Stimulated activated CD8-positive, alpha-beta memory T cell treated with anti-CD3 and anti-CD28 coated beads, Interleukin-2, amount 100 ng/mL, for 48 hours (primary cell): ENCODE measurements at places on chromosomes 6 and 20.

DNA sequence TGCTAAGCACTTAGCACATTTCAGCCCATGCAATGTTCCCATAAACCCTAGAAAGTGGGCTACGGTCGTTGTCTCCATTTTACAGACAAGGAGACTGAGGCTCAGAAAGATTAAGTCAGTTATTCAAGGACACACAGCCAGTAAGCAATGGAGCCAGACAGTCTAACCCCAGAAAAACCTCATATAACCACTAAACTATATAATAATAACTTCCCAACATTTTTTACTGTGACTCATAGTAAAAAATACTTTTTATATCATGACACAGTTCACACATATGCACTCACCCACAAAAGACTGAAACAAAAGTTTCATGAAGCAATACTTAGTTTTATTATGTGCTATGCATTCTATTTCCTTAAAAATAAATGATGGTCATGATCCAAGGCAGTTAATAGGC, 66.2 kb upstream of the EYA2 start:
- DNase-seq, result no peak

DNA sequence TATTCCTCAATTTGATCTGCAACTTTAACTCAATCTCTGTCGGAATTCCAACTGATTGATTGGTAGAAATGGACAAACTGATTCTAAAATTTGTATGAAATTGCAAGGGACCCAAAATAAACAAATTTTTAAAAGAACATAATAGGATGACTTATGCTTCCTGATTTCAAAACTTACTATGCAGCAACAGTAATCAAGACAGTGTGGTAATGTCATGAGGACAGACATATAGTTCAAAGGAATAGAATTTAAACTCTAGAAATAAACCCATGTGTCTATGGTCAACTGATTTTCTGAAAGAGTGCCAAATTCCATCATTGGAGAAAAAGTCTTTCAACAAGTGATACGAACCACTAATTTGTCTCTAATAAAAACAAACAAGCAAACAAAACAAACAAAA, 1320.1 kb upstream of the GJE1 start:
- DNase-seq, result no peak

DNA sequence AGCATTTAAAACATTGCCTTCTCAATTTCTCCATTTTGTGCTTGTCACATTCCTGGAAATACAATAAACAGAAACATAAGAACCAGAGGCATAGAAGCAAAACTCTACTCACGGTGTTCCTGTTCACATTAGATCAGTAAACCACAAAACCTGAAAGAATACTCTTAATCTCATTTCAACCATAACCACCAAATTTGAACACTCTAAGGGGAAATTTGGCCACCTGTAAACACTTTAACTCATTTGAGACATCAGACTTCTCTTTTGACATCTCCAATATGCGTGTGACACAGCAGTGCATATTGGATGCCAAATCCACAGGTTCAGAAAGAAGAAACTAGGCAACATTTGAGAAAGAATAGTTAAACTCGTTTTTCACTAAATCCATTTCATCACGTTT, 153.8 kb upstream of the IRAK1BP1 start:
- DNase-seq, result no peak

DNA sequence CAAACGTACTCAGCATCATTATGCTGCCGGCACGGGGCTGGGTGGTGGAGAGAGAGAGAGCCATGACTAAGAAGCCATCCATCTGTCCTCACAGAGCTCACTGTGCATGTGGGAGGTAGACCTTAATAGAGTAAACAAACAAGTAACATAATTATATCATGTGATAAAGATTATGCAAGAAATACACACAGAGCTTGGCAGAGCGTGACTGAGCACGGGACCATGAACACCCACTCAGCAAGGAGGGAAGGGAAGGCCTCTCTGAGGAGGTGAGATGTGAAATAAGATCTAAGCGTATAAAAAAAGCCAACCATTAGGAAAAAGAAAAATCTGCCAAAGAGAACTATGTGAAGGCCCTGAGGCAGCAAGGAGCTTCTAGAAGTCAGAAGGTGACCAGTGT, 207.5 kb downstream of the PTPRT start:
- no peak for DNase-seq

GRCh38 chr6:33925936-33926335, 122.1 kb upstream of the MLN start:
- no peak for DNase-seq

DNA sequence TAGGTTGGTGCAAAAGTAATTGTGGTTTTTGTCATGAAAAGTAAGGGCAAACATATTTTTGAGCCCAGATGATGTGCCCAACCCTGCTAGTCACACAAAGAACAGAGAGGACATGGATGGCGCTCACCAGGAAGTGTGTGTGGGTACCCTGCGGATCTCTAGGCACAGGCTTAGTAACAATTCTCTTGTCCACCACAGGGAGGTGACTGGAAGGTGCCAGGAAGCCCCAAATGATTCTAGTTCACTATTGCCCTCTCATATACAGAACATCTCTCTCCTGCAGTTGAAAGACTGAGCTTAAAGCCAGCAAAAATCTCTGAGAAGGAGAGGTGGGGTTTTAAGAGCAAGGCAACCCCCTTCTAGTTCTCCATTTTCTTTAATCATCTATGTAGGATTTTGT, 272.1 kb upstream of the TAB2 start:
- DNase-seq, result no peak

- no peak for DNase-seq
These were observed 28.3 kb downstream of the PTGIS start for GRCh38 chr20:49539481-49540231.

- DNase-seq, result no peak
These were observed 23.0 kb downstream of the CEP57L1 start for GRCh38 chr6:109118337-109118736.

DNA sequence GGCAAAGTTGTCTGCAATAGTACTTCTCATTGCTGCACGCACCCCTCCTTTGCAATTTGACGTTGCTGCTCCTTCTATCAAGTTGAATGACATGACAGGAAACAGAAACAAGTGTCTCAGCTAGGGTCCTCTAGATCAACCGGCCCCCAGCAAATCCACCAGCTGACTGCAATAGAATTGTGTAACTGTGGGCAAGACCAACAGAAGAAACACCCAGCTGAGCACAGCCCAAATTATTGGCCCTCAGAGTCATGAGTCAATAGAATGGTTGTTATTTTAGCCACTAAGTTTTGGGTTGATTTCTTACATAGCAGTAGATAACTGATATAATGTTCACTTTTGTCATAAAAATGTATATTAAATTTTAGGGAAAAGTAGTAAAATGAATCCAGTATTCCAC, 202.7 kb downstream of the MAFB start:
- DNase-seq, result no peak

DNA sequence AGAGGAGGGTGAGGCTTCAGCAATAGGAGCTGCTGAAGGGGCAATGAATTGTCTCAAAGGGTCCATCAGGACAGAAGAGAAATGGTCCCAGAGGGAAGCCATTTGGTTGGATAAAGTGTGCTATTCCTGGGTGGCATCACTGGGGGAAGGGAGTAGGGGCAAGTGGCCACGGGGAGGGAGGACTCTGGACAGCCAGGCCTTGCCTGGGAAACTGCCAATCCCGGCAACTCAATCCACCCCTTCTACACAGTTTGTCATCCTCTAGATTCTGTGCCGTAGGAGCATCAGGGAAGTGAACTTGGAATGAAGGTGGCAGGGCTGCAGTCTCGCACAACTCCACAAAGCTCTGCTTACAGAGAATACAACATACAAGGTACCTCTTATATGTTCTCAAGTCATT, 59.5 kb upstream of the RIPOR2 start:
- DNase-seq, result no peak

GRCh38 chr6:84166395-84166794, 61.0 kb downstream of the CEP162 start:
- DNase-seq, result no peak

DNA sequence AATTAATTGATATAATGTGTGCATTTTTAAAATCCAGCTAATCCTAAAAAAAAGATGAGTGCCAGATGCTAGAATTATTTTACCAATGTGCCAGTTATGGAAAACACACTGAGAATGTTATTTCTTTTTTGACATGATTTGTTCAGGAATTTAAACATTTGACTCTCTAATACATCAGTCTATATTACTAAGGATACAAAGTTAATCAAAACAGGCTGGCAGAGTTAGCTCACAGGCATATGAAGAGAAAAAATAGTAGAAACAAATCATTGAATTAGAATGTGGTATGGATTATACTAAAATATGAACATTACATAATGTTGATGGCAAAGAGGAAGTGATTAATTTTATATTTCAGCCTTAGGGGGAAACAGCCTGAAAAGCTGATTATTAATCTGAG, 368.3 kb upstream of the GJE1 start:
- DNase-seq, result no peak

DNA sequence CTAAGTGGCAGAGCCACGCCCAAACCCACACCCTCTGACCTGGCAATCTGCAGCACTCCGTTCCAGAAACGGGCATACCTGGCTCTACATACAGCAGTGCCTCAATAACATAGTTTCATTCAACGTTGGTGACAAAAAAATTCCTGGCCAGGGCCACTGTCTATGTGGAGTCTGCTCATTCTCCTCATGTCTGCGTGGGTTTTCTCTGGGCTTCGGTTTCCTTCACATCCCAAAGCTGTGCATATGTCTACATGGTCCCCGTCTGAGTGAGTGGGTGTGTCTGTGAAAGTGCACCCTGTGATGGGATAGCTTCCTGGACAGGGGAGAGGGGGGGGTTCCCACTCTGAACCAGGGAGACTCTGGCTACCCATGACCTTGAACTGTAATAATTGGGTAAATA, 2.1 kb downstream of the KIAA0319 start:
- DNase-seq, result no peak

GRCh38 chr6:167571550-167571949, 246.7 kb downstream of the TTLL2 start:
- no peak for DNase-seq

DNA sequence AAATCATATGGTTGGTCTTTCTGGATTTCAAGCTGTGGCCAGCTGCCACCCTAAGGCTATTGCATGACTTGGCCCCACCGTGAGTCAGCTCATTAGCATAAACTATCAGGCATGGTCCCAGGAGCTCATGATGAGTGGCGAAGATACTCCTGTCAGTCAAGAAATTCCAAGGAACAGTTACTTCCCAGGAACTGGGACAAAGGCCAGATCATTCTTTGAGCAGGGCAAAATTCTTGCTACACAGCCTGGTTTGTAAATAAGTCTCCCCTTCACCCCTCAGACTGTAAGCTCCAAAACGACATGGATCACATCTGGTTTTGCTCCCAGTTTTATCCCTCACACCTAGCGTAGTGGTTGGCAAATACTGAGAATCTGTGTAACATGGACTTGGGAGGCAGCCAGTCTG, 33.0 kb upstream of the KIAA1586 start:
- DNase-seq, result no peak

DNA sequence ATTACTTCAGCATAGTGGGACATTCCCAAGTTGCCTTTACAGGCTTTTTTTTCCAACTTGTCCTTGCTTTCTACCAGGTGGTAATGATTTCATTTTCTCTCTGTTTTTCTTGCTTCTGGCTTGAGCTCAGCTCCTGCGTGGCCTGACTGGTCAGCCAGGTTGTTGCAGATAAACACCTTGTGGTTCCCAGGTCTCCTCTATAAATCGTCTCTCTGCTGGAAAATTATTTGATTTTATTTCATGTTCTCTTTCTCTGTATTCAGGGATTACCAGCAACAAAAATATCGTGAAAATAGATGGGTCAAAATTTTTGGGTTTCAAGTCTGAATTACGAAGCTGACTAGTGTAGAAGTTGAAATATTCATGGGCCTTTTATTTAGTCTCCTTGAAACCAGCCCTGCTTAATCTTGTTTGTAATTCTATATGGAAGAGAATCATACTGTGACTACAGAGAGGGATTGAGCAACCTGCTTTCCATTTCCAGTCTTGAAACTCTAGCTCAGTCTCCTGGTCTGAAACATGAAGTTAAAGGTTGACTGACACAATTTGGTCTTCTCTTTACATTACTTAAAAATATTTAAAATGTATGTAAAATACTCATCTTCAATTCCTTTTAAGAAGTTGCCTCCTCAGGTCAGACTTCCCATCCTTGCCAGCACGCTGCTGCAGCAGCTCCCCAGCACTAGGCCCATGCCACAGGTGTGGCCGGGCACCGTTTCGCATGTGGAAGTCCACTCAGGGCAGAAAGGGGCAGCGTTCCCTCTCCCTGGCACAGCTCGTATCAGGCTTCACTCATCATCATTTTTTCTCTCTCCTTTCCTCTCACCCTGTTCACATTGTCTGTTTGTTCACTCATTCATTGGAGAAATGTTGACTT, 7.1 kb downstream of the DUSP22 start:
- DNase-seq, result no peak

- DNase-seq, result no peak
These were observed 208.9 kb downstream of the KIF16B start for GRCh38 chr20:16364320-16364687.

GRCh38 chr6:106746652-106747051, 117.3 kb downstream of the QRSL1 start:
- no peak for DNase-seq

DNA sequence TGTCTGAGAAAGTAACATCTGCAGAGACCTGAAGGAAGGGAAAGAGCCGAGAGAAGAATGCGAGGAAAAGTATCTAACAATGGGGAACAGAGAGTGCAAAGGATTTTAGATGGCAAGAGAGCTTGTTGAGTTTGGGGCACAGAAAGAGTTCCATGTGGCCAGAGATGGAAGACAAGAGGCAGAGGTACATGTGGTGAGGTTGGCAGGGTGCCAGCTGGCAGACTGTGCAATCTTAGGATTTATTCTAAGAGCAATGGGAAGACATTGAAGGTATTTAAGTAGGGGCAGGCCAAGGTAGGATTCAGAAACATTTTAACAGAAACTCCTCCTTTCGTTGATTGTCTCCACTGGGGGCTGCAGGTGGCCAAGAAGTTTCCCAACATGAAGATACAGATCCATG, 20.4 kb upstream of the LBP start:
- DNase-seq, result no peak

GRCh38 chr6:145012039-145012662, 723.2 kb downstream of the EPM2A start:
- DNase-seq, result no peak

- no peak for DNase-seq
These were observed 171.4 kb downstream of the GMPR start for GRCh38 chr6:16409531-16410441.

DNA sequence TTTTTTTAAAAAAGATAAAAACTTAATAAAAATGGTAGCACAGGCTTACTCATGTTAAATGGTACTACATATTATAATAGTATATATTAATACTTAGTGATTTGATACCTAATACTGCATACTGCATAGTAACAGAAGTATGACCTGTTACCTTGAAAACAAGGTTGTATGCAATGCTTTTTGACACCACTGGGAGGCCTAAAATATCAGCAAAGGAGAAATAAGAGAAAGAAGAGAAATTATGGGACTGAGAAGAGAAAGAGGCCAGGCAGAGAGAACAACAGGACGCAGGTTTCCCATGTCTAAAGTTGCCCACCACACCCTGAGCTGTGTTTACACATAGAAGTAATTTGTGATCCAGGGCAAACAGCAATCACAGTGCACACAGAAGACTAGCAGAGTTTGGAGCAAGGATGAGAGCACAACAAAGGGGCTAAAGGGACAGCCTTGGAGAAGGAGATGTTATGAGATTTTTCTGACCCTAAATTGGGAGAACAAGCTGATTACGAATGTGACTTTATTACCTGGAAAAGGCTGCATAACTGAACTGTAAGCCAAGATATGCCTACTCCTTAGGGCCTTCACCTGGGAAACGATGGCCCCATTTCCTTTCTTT, 73.2 kb downstream of the ROS1 start:
- no peak for DNase-seq

GRCh38 chr6:18444111-18444510, 57.0 kb downstream of the RNF144B start:
- no peak for DNase-seq
